Caco-2 (cell line): ENCODE measurements at places on chromosomes 4 and X. TPM values are rescaled to one million over a fixed set of nuclear protein-coding genes. Genes with fewer than 3 reads are reported as not detected.

DNA sequence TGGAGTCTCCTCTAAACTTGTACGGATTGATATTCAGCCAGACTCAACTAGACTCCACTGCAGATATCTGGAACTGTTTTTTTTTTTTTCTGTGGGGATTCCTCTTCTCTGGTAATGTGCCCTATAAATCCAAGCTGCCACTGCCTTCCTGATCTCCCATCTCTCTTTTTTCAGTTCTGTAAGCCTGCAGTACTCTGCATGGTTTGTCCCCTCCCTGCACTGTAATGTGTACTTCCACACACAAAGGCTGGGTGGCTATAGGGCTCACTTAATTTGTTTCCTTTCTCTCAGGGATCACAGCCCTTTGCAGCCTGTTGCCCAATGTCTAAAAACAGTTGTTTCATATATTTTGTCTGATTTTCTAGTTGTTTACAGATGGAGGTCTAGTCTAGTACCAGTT is 84.7 kb upstream of the RPA4 start:
- DNase-seq = no peak

Gene PF4V1
- not detected in 2 replicates for total RNA-seq

- no peak for DNase-seq
Observed at GRCh38 chrX:84634201-84634782, 132.0 kb upstream of the HDX start.

- no peak for DNase-seq
Observed at GRCh38 chr4:107600983-107601382, 119.1 kb downstream of the PAPSS1 start.

Gene ZDHHC15
- not detected in 2 replicates for total RNA-seq

- no peak for DNase-seq
Observed at GRCh38 chr4:38805530-38806145, 1.0 kb upstream of the TLR1 start.

DNA sequence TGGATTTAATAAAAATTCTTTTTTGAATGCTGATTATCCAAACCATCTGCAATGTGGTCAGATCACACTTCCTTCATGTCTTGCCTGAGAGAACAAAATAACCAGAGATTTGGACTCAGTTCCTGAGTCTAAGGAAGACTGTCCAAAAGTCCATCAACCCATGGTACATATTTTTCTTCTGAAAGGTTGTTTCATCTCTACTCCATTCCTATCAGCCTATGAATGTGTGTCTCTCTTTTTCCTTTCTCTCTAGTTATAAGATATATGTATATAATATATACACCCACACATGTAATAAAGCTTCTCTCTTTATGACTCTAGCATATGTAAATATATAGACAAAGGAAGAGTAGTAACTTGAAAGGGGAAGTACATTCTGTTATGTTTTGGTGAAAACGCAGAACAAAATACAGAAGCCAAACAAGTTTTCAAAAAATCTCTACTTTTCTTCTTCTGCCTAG is 226.9 kb downstream of the ARHGAP24 start:
- DNase-seq = no peak

- no peak for DNase-seq
Observed at GRCh38 chr4:56149591-56149990, 200.8 kb downstream of the CEP135 start.

DNA sequence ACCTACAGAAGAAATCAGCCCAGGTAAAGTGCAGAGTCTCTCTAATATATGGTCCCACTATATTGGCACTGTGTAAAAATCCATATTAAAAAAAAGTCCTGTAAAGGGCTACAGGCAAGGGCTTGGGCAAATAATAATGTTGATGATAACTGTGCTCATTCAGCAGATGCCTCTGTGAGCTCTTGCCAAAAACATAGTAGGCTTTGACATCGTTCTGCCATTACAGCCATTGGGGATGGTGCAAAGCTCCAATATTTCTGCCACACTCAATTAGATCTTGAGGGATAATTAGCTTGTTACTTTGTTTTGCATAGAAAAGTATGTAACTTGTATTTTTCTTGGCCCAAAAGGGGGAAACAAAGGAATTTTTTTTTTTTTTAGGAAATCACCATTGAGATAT is 645.5 kb upstream of the FAM241A start:
- DNase-seq = no peak

- DNase-seq = peak; percentile 25
Observed at GRCh38 chr4:128553686-128554515, 255.6 kb upstream of the JADE1 start.

DNA sequence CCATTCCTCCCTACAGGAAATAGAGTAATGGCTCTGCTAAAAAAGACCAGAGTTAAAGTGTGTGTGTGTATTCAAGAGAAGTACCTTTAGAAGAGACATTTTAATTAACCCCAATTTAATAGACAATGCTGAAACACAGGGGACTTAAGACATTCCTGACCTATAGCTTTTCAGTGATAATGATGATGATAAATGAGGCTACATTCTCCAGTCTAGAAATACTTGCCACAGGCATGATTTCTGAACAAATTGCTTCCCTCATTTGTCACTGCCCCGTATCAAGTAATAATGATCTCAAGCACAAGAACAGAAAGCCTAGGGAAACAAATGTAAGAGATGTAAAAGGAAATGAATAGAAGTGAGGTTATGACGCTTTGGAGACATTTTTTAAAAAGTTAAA is 117.1 kb downstream of the UNC5C start:
- no peak for DNase-seq

DNA sequence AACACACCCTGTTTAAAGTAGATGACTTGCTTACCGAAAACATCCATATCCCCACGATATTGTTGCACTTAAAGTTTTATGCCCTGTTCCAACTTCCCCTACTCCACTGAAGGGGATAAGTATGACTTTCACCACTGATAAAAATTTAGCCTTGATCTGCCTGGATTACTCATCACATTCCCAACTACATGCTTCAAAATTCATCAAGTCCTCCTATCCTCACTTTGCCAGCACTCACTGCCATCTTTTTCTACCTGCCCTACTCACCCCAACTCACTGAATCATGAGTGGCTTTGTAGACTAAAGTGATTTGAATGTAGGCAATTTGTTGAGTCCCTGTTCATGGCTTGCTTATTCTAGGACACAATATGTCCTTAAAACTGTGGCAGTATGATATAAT is 12.2 kb upstream of the GPRIN3 start:
- DNase-seq = no peak
